ENCODE measurements at places on chromosomes 11 and 22. TPM values are rescaled to one million over a fixed set of nuclear protein-coding genes. Genes with fewer than 3 reads are reported as not detected.

GRCh38 chr22:41582694-41583093, 6.9 kb downstream of the PMM1 start:
- no peak for DNase-seq
- H3K27ac ChIP-seq = no peak overlapping the region
- peaks cover 31% of the 10 kb centered on the region for H3K36me3 ChIP-seq
- H3K4me3 ChIP-seq = no peak overlapping the region

GRCh38 chr11:130206141-130206540, 46.6 kb downstream of the ST14 start:
- H3K27ac ChIP-seq = no peak overlapping the region
- H3K4me3 ChIP-seq = no peak overlapping the region

DNA sequence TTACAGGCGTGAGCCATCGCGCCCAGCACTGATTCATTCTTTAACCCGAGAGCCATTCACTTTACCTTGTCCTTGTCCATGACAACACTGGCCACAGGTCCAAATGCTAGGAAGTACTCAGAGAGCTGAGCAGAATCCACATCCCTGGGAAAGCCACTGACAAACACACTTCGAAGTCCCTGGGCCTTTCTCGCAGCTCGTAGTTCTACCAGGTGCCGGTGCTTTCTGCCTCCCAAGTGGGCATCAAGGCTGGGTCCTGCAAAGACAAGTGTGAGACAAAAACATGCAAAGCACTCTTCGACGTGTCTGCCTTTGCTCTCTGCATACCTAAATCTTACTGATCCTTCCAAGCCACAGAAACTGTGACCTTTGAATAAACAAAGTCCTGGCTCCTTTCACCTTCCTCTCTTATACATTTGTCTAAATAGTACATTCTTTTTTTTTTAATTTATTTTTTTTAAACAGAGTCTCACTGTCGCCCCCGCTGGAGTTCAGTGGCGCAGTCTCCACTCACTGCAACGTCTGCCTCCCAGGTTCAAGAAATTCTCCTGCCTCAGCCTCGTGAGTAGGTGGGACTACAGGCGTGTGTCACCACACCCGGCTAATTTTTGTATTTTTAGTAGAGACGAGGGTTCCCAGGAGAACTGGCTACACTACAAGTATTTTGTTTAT, 2.2 kb downstream of the TUT1 start:
- peaks cover 45% of the 10 kb centered on the region for H3K4me1 ChIP-seq
- H3K4me3 ChIP-seq = no peak overlapping the region
- H3K27ac ChIP-seq = peak overlapping the region; percentile 55
- no peaks in the 10 kb centered on the region for H3K27me3 ChIP-seq
- DNase-seq = no peak

DNA sequence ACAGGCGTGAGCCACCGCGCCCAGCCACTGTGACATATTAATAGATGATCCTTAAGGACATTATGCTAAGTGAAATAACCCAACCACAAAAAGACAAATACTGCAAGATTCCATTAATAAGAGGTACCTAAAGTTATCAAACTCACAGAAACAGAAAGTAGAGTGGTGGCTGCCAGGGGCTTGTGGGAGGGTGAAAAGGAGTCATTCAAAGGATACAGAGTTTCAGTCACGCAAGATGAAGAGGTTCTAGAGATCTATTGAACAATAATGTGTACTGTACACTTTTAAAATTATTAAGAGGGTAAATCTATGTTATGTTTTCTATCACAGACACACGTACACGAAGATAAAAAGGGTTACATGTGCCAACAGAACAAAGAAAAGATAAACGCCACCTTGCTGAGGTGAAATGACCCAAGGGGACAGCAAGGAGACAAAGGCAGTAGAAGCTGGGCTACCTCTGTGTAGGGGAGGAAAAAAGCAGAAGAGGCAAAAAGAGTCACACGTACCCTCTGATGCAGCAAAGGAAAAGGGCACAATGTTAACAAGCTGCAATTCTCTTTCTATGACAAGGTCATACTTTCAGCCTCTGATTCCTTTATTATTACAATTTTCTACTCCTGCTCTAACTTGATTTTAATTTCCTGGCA, 65.3 kb downstream of the AMBRA1 start:
- no peaks in the 10 kb centered on the region for H3K36me3 ChIP-seq
- no peaks in the 10 kb centered on the region for H3K4me1 ChIP-seq
- no peak for DNase-seq
- H3K27me3 ChIP-seq = no peaks in the 10 kb centered on the region
- H3K4me3 ChIP-seq = no peak overlapping the region

GRCh38 chr11:36273110-36273509, 16.1 kb downstream of the COMMD9 start:
- H3K36me3 ChIP-seq = peaks cover 6% of the 10 kb centered on the region
- no peak overlapping the region for H3K27ac ChIP-seq
- no peaks in the 10 kb centered on the region for H3K4me1 ChIP-seq
- no peak overlapping the region for H3K4me3 ChIP-seq

- no peak for DNase-seq
- no peaks in the 10 kb centered on the region for H3K36me3 ChIP-seq
- peak overlapping the region; percentile 56 for H3K4me3 ChIP-seq
- H3K4me1 ChIP-seq = peaks cover 23% of the 10 kb centered on the region
- H3K27me3 ChIP-seq = no peaks in the 10 kb centered on the region
These were observed 1.0 kb downstream of the MN1 start for GRCh38 chr22:27800250-27801201.

DNA sequence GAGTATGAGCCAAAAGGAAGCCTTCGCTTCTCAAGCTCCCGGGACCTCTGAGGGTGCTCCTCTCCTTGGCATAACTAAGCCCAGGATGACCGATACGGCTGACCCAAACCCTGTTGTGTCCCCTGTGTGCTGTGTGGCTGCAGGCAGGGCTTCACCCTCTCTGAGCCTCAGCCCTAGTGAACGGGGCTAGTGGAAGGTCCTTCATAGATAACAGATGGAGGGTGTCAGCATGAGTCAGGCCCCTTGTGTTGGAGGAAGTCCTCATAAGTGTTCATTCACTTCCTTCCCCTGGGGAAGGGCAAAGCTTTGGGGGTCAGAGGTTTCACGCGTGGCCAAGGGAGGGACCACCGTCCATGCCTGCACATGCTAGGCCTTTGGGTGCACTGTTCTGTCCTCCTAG, 21.5 kb downstream of the SHISAL1 start:
- no peaks in the 10 kb centered on the region for H3K4me1 ChIP-seq
- no peak for DNase-seq
- no peaks in the 10 kb centered on the region for H3K36me3 ChIP-seq
- H3K27ac ChIP-seq = no peak overlapping the region
- no peaks in the 10 kb centered on the region for H3K27me3 ChIP-seq

- DNase-seq = no peak
- H3K27ac ChIP-seq = peak overlapping the region; percentile 39
- H3K27me3 ChIP-seq = no peaks in the 10 kb centered on the region
- no peaks in the 10 kb centered on the region for H3K36me3 ChIP-seq
- no peak overlapping the region for H3K4me3 ChIP-seq
These were observed 11.6 kb downstream of the OPCML start for GRCh38 chr11:133520707-133521106.

Gene MTA2
- total RNA-seq = 43.1 TPM

Gene PHLDA2
- total RNA-seq = not detected

DNA sequence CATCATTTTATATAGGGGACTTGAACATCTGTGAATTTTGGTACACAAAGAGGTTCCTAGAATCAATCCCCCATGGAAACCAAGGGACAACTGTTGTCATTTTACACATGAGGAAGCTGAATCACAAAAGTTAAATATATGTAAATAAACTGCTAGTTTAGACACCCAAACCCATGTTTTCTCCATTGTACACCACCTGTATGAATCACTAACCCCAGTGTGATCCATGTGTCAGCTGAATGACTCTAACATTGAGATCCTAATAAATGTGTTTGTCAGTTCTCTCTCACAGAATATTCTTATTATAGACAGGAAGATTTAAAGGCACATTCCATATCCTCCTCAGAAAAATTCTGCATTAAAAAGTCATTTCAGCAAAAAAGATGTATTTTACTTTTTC, 83.3 kb downstream of the ATG16L2 start:
- no peaks in the 10 kb centered on the region for H3K27me3 ChIP-seq
- DNase-seq = no peak
- H3K4me1 ChIP-seq = peaks cover 8% of the 10 kb centered on the region
- H3K27ac ChIP-seq = no peak overlapping the region
- H3K4me3 ChIP-seq = no peak overlapping the region

Gene CRACR2B
- total RNA-seq = 0.14 TPM

- H3K27me3 ChIP-seq = no peaks in the 10 kb centered on the region
- no peak for DNase-seq
- H3K4me3 ChIP-seq = no peak overlapping the region
- peak overlapping the region; percentile 73 for H3K27ac ChIP-seq
- peaks cover 48% of the 10 kb centered on the region for H3K4me1 ChIP-seq
These were observed 73.8 kb downstream of the STIM1 start for GRCh38 chr11:3929232-3929631.

DNA sequence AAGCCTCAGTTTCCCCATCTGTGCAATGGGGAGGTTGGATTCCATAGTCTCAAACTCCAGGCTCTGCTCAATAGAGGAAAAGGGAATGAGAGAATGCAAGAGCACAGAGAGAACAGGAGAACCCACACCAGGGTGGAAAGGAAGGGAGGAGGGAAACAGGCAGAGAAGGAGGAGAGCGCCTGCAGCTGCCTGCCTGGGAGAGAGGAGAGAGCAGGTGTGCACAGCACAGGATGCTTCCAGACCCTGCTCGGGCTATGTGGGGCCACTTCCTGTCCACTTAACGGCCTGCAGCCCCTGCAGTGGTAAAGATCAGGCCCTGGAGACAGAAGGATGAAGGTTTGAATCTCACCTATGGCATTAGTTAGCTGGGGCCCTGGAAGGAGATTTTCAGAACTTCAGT, 12.3 kb downstream of the LRRC32 start:
- DNase-seq = no peak
- no peak overlapping the region for H3K4me3 ChIP-seq
- no peaks in the 10 kb centered on the region for H3K27me3 ChIP-seq
- no peaks in the 10 kb centered on the region for H3K36me3 ChIP-seq
- H3K27ac ChIP-seq = no peak overlapping the region

Gene ZBTB16
- total RNA-seq = 140 TPM

Gene GUCY1A2
- 4.4 TPM for total RNA-seq

DNA sequence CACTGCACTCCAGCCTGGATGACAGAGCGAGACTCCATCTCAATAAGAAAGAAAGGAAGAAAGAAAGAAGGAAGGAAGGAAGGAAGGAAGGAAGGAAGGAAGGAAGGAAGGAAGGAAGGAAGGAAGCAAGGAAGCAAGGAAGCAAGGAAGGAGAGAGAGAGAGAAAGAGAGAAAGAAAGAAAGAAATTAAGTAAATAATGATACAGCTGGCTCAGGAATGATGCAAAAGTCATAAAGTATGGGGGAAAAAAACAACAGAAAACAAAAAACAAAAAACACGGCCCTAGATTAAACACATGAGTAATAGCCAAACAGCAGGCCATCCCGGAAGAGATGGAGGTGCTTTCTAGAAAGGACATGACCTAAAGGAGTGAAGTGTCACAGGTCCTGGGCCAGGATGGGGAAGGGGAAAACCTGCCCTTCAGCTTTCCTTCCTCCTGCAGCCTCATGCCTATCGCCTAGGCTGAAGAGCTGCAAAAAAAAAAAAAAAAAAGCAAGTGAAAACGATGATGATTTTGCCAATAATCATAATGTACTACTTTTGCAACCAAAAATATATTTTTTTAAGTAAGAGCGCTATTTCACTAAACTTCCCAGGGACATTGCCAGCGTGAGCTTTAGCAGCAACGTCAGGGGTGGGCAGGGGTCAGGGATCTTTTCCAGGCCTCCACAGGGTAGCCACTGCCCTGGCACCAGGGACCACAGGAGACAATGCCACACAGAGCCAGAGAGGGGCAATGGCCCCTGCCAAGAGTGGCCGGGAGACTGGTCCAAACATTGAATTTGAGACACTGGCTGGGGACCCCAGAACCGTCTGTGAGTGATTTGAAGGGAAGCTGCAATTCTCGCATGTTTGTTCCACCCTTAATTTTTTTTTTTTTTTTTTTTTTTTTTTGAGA, 28.2 kb upstream of the TMPRSS4 start:
- DNase-seq = no peak
- peaks cover 6% of the 10 kb centered on the region for H3K4me1 ChIP-seq
- no peak overlapping the region for H3K27ac ChIP-seq
- no peaks in the 10 kb centered on the region for H3K36me3 ChIP-seq
- H3K4me3 ChIP-seq = no peak overlapping the region

GRCh38 chr22:23068096-23068831, 2.1 kb upstream of the GNAZ start:
- no peaks in the 10 kb centered on the region for H3K27me3 ChIP-seq
- H3K4me1 ChIP-seq = no peaks in the 10 kb centered on the region
- H3K27ac ChIP-seq = no peak overlapping the region
- peak; percentile 17 for DNase-seq
- H3K36me3 ChIP-seq = no peaks in the 10 kb centered on the region

Gene GAL
- 0.47 TPM for total RNA-seq

- no peaks in the 10 kb centered on the region for H3K36me3 ChIP-seq
- peaks cover 6% of the 10 kb centered on the region for H3K4me1 ChIP-seq
- no peak overlapping the region for H3K4me3 ChIP-seq
- peak overlapping the region; percentile 16 for H3K27ac ChIP-seq
- no peaks in the 10 kb centered on the region for H3K27me3 ChIP-seq
- DNase-seq = peak; percentile 78
These were observed 12.9 kb downstream of the TSPAN32 start for GRCh38 chr11:2314525-2315394.

DNA sequence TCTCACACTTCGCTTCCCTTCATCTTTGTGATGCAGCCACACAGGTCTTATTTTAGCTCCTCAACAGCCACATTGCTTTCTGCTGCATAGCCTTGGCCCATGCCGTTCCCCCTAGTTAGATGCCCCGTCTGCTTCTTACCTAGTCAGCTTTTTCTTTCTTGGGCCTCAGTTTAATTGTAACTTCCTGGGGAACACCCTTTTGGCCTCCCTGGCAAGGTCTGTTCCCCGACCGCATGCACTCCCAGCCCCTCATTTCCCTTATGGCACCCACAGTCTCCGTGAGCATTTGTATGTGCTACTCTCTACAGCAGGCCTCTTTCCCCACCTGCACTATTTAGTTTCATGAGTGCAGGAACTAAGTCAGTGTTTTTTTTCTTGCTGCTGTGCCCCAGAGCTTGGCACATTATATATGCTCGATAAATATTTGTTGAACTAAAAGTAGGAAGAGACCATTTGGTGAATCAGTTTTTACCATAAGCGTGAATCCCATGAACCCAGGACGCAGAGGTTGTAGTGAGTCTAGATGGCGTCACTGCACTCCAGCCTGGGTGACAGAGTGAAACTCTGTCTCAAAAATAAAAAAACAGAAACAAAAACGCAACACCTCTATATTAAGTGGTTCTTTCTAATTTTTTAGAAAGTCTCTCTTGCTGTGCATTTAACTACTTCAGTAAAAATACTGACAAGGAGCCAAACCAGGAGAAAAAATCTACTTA, 38.5 kb downstream of the TNRC6B start:
- no peaks in the 10 kb centered on the region for H3K4me1 ChIP-seq
- H3K36me3 ChIP-seq = no peaks in the 10 kb centered on the region
- no peak for DNase-seq
- no peaks in the 10 kb centered on the region for H3K27me3 ChIP-seq

- no peak overlapping the region for H3K4me3 ChIP-seq
- H3K27me3 ChIP-seq = no peaks in the 10 kb centered on the region
- H3K4me1 ChIP-seq = no peaks in the 10 kb centered on the region
- DNase-seq = no peak
- H3K36me3 ChIP-seq = no peaks in the 10 kb centered on the region
- H3K27ac ChIP-seq = no peak overlapping the region
These were observed 97.6 kb downstream of the SLC36A4 start for GRCh38 chr11:93100211-93100610.

Gene TAGLN
- total RNA-seq = 7.4 TPM

Measured in liver (tissue), 10 donors.